Left colon (tissue), 2 donors: ENCODE measurements at places on chromosomes 6 and 20. TPM values are rescaled to one million over a fixed set of nuclear protein-coding genes. Genes with fewer than 3 reads are reported as not detected.
A peak's percentile ranks its signal among the peaks of the same experiment; 100 is the strongest.

DNA sequence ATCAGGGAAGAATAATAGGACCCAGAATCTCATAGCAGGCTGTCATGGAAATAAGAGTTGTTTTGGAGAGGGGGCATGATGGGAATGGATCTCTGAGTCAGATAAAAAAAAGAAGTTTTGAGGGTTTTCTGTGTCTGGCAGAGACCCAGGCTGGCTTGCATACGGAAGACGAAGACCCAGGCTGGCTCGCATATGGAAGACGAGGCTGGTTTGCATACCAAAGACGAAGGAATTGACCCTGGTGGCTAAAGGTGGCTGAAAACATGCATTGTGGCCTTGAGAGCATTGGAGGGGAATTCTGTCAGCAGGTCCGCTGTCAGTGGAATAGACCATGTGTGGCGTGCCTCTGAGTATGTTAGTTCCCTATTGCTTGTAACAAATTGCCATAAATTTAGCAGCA lies 335.1 kb downstream of the BTBD3 start:
- DNase-seq, result no peak

GRCh38 chr6:43247114-43247999 lies 4.1 kb downstream of the TTBK1 start:
- peak; percentile 78 for DNase-seq

- no peak for DNase-seq
Observed at GRCh38 chr20:41179961-41180360, 42.6 kb downstream of the PLCG1 start.

DNA sequence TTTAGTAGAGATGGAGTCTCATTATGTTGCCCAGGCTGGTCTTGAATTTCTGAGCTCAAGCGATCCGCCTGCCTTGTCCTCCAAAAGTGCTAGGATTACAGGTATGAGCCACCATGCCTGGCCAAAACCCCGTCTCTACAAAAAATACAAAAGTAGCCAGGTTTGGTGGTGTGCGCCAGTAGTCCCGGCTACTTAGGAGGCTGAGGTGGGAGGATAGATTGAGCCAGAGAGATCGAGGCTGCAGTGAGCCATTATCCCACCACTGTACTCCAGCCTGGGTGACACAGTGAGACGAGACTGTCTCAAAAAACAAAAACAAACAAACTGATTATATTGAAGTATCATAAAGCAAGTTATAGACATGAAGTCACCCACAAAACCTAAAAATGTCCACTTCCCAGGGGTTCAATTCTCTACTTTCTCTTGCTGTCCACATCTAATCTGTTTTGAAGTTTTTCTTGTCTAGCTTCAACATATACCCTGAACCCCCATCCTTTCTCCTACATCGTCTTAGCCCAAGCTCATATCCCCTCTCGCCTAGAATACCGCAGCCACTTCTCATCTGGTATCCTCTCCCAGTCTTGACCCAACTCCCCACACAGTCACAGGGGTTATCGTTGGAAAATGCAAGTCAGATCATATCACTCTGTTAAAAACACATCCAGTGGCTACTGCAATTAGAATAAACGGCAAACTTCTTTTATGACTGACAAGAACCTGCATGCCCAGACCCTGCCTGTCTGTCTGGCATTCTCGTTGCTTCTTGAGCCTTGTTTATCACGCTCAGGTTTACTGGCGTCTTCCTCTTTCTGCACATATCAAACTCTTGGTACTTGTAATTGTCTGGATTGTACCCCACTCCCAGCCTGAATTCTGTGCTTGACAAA lies 20.1 kb upstream of the NCOA3 start:
- DNase-seq, result no peak

HLA-DRB5 gene
- total RNA-seq, result 121 TPM

DNA sequence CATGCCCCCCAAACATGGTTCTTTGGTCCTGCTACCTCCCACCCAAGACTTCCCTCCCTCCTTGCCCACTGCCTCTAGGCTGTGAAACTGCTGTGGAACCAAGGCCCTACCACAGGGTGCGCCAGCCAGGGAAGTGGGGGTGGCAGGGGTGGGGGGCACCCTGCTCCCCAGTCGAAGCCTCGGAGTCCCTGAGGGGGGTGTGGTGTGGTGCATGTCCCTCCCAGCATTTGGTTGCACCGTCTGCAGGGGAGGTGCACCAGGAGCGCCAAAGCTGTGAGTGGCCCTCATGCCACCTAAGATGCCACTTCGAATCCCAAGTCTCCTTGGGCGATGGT lies 1.8 kb downstream of the RGS19 start:
- no peak for DNase-seq
